RWPE2 (cell line): ENCODE measurements at places on chromosomes 13 and 19.
A peak's percentile ranks its signal among the peaks of the same experiment; 100 is the strongest.

GRCh38 chr13:39016787-39017186, 21.1 kb downstream of the PROSER1 start:
- DNase-seq = no peak

DNA sequence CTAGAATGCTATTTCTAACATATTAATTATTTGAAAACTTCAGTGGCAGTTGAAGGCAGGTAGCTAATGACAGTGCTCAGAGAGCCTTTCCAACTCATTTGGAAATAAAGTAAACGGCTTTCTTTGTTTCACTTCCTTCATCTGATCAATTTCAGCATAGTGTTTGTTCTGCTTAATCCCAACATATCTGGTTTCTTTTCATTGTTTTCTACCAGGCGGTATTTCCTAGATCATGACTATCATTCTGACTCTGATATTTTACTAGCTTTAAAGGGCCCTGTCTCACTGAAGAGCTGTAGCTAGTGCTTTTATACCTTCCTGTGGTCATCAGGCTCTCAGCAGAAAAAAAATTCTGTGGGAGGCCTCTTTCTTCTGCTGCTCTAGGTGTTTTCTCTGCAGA, 178.6 kb downstream of the RBM26 start:
- DNase-seq = no peak

DNA sequence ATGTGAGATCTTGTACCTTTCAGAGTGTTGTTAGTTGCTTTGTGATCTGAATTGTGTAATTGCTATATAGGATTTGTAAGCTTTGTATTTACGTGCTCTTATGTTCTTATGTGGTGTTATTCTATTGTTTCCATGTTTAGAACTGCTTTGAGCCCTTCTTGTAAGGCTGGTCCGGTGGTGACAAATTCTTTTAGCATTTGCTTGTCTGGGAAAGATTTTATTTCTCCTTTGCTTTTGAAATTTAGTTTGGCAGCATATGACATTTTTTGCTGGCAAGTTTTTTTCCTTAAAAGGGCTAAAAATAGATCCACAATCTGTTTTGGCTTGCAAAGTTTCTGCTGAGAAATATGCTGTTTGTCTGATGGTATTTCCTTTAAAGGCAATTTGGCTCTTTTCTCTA, 1089.2 kb upstream of the PCDH9 start:
- no peak for DNase-seq

GRCh38 chr19:15584095-15584494, 30.9 kb upstream of the CYP4F8 start:
- no peak for DNase-seq

- no peak for DNase-seq
Observed at GRCh38 chr19:17424743-17425365, 5.0 kb downstream of the MVB12A start.

- no peak for DNase-seq
Observed at GRCh38 chr13:97834250-97834649, 119.2 kb upstream of the IPO5 start.

GRCh38 chr13:77696006-77696878, 1.2 kb upstream of the SLAIN1 start:
- no peak for DNase-seq

- no peak for DNase-seq
Observed at GRCh38 chr19:19334063-19334988, 13.7 kb downstream of the MAU2 start.

GRCh38 chr19:46715620-46715974, 1.3 kb downstream of the PRKD2 start:
- DNase-seq = no peak

- DNase-seq = no peak
Observed at GRCh38 chr13:26221399-26221720, 754 bp downstream of the RNF6 start.

GRCh38 chr19:2255982-2256685, at the start of gene JSRP1:
Gene JSRP1 (minus strand): TSS chr19:2256417. CDS start chr19:2255314, 1,103 bp downstream.
- peak; percentile 52 for DNase-seq

DNA sequence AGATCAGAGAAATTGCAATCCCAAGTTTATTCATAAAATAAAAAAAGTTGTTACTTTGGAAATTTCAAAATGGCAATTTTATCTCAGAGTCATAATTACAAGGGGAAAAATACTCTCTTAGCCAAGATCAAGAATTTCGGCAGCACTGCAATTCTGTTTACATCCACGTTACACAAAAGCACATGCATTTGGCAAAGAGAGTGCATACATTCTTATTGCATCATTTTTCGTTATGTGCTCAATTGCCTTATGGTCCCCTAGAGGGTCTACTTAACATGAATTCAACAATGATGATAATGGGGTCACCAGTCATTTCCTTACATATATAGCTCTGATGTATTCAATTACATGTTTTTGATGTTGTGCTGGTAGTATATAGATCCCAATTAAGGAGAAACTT, 498.0 kb downstream of the DIAPH3 start:
- no peak for DNase-seq

GRCh38 chr19:56167064-56167578, 8.7 kb upstream of the GALP start:
- no peak for DNase-seq

DNA sequence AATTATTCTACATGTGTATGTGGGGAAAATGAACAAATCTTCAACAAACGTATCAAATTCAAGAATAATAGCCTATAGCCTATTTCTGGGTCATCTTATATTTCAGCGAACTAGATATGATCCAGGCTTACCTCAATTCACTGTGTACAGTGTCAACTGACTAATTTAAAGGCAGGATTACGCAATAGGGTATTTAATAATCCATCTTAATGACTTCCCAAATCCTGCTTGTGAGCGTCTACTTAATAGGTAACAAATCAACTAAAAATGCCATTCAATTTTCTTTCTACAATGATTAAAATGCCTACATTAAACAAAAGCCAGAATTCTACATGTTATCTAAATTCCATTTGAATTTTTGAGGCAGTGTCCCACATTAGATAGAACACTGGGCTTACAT, 67.0 kb downstream of the USP12 start:
- no peak for DNase-seq

DNA sequence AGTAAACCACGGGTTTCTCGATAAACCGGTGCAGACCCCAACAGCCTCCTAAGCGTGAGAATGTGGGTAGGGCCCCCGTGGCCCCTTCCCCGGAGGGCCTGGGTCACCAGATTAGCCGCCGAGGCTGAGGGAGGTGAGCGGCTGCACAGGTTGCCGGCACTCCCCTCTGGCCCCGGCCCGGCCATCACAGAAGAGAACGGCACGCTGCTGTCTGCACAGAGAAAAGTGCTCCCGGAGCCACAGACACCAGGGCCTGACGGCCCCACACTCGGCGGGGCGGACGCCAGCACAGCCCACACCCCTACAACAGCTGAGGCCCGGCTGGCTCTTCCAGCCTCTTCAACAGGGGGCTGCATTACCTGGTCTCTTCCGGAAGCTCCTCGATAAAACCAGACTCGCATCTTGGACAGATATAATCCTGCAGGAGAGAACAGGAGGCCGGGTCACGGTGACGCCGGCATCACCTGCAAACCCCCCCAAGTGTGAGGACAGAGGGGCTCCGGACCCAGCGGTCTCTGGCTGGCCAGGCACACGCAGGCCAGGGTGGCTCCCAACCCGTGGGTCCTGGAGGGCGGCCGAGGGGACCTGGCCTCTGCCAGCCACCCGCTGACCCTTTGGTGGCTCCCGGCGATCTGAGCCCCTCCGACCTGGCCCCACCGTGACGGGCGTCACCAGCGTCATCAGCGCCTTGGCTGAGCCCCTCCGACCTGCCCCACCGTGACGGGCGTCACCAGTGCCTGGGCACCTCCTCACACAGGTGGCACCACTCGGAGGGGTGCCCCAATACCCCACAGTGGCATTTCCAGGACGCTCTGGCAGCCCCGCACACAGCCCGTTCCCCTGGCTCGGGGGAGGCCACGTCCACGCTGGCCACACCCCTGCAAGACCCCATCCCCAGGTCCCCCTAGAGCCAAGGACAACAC, 10.3 kb downstream of the RNF126 start:
- DNase-seq = no peak

GRCh38 chr19:17549085-17549740, 6.2 kb upstream of the COLGALT1 start:
- DNase-seq = no peak

DNA sequence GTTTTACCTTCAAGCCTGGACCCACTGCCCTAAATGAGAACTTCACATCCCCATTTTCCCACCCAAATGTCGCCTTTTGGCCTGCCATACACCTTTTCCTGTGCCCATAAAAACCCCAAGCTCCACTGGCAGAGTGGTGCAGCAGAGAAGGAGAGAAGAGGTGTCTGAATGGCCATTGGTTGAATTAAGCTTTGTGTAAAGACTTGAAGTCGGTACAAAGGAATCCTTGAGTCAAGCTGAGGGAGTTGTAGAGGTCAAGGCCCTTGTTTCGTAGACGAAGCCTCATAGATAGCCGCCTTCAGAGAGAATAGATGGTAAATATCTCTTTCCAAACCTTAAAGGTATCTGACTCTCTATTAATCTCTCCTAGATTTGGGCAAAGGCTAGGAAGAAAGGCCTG, 1479.2 kb upstream of the PRR20A start:
- DNase-seq = no peak

GRCh38 chr19:34964598-34964997, 569 bp upstream of the ZNF792 start:
- DNase-seq = no peak

DNA sequence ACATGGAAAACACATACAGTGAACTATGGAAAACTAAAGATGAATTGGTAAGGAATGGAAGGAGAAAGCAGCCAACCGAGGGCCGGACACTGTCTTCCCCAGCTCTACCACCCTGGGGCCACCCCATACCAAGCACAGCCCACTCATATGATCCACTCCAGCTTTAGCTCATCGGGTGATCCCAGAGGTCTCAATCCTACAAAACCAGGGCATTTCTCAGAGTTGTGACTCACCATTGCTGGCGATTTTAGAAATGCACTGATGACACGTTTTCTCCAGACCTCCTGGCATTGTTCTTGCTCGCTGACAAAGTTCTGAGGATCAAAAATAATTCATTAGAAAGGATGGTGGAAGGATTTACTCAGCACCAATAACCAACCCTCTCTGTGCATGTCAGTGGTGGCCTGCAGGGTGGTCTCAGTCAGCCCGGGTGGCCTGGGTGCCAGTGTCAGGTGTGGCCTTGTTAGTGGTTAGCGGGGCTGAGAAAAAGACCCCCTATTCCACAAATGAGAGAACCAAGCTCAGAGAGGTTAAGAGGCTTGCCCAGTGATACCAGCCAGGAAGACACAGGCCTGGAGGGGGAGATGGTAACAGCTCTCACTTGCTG, 6.6 kb downstream of the TMEM272 start:
- no peak for DNase-seq

DNA sequence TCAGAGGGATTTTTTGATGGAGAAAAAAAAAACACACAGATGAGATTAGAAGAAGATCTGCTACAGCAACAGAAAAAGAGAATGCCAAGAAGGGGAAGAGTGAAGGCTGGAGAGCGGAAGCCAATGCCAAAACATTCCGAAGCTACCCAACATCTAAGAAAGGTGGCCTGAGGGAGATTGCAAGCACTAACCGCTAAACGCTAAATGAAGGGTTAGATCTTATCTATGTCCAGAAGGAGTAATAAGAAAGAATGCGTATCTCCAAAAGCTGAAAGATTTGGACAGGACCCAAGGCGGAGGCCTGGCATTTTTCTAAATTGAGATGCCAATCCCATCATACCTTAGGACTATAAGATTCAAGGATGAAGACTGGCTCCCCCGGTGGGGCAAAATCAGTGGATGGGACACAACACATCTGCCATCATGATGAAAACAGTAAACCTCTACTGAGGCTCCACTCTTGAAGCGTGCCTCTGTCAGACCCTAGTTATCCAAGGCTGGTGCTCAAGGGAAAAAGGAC, 15.6 kb upstream of the HMGB1 start:
- DNase-seq = no peak

GRCh38 chr19:4969772-4970531, 1.0 kb downstream of the KDM4B start:
- DNase-seq = no peak

- no peak for DNase-seq
Observed at GRCh38 chr19:34148658-34149185, 23.6 kb upstream of the LSM14A start.

DNA sequence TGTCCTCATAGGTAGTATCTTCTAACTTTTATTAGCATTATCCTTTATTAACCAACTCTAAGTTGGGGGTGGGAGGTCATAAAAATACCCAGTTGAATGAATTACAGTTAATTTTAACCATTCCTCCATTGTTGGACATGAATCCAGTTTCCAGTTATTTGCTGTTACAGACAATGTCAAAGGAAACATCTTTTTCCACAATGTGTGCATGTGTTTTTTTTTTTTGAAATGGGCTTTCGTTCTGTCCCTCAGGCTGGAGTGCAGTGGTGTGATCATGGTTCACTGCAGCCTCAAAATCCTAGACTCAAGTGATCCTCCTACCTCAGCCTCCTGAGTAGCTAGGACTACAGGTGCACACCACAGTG, 32.0 kb downstream of the KLF5 start:
- DNase-seq = no peak

DNA sequence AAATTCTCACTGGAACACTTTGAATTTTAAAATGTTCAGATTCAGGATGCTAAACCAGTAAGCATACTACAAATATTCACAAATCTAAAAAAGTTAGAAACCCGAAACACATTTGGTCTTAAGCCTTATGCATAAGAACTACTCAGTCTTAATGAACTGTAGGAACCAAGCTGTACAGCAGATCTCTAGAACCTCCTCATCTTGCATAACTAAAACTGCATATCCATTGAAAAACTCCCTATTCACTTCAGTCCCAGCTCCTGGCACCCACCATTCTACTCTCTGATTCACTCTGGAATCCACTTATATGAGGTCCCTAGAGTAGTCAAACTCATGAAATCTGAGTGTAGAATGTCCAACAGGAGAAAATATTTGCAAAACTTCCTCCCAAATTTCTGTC, 65.6 kb upstream of the CEACAM8 start:
- no peak for DNase-seq

- no peak for DNase-seq
Observed at GRCh38 chr13:73466561-73466960, 407.8 kb downstream of the KLF5 start.

DNA sequence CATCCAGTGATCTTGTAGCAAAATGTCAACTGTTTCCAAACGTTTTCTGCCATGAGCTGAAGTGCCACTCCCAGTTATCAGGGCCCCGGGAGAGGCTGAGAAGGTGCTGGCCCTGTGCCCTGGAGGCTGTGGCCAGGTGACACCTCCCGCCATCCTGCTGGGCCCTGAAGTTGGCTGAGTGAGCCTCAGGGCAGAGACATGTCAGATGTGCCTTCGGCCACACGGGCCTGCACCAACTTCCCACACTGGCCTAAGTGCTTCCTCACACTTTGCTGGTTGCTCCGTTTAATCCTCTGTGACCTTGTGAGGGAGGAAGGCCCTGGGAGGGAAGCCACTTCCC, 4.8 kb downstream of the ADPRHL1 start:
- no peak for DNase-seq

- peak; percentile 91 for DNase-seq
Observed at GRCh38 chr19:37317403-37318209, 53.3 kb upstream of the ZNF527 start.

- DNase-seq = no peak
Observed at GRCh38 chr13:76993473-76993872, 1.6 kb downstream of the CLN5 start.

DNA sequence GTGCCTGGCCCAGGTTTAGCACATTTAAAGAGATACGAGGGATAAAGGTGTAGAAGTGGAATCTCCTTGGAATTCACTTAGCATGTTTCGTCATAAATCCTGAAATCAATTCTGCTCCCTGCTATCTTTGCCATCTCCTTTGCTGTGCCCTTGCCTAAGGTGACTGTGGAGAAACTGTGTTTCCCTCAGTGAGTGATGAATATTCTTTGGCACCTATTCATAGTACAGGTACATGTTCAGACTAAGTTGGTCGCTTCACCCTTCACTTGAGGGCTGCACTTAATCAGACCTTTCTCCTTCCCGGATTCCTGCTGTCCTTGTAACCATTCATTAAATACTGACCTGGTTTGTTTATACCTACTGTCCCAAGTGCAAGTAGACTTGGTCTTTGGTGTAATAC, 17.8 kb downstream of the PCCA start:
- DNase-seq = no peak
